NCI-H1092 treated with DMSO at 0.1 percent for 48 hours (cell line): ENCODE measurements at places on chromosomes 7 and 10.

DNA sequence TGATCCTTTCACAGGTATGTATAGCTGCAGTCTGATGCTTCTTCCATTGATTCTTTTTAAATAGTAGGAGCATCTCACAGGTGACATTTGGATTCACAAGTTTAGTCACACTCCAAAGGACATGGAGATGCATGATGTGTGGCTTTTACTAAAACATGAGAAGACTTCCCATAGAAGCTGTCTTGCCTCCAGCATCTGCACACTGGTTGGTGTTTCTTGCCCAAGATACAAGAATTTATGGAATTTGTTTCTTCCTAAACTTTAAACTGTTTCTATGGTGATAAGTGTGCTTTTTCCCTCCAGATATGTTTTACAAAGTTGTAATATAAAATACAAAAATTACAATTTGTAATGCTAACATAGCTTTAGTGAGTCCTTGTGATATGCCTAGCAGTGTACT, 24.2 kb downstream of the ADIRF start:
- no peak for DNase-seq

- DNase-seq: no peak
Observed at GRCh38 chr7:25478925-25479324, 250.6 kb upstream of the NPVF start.

GRCh38 chr7:23106057-23106822, 655 bp downstream of the KLHL7 start:
- DNase-seq: peak; percentile 88

- no peak for DNase-seq
Observed at GRCh38 chr7:47757921-47758411, 176.1 kb upstream of the TNS3 start.

- no peak for DNase-seq
Observed at GRCh38 chr7:36814311-36814710, 90.0 kb upstream of the AOAH start.

DNA sequence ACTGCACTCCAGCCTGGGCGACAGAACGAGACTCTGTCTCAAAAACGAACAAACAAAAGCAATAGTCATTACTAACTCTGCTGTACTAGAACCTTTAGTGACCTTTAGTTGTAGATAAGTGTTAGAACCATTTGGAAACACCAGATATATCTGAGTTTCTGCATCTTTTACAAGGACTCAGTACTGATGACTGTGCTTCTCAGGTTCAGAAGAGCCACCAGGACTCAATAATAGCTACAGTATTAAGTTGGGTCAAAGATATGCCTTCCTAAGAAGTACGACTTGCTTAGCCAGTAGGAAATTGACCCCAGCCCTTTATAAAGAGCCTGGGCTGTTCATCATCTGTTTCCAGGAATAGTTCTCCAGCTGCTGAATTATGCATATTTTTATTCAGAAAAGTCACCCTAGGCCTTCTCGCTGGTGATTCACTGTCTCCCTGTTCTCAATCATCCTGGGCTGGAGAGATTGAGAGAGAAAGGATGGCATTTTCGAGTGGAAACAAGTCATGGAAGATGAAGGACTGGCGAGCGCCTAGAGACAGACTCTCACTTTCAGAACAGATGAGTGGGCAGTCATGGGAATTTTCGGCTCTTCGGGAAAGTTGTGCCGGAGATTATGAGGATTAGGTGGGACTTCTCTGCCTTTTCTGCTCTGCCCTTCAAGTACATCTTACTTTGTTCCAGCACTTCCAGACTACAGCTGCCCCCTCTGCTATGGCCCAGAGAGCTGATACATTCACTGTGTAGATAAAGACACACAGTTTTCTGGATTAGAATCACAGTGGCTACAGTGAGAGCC, 316.1 kb downstream of the CCDC3 start:
- DNase-seq: no peak

GRCh38 chr10:117370205-117370604, 5.0 kb downstream of the PDZD8 start:
- DNase-seq: no peak

GRCh38 chr7:17134786-17135185, 163.7 kb upstream of the AHR start:
- DNase-seq: no peak

- no peak for DNase-seq
Observed at GRCh38 chr7:76296743-76297740, 5.4 kb upstream of the HSPB1 start.

DNA sequence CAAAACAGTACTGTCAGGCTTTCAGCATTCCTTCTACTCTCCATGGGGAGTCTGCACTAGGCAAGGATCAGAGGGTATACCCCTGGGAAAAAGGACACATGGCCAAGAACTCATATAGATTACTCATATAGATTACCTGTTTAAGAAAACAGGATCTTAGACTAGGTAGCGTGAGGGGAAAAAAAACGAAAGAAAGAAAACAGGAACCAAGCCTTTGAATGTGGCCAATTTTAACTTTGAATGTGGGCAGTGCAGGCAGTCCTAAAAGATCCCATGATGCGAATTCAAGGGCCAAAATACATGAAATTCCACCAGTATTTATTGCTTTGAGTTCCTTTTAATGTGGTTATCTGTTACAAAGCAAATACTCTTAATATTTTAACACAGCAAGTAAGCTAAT, 108.6 kb upstream of the TAC1 start:
- no peak for DNase-seq

DNA sequence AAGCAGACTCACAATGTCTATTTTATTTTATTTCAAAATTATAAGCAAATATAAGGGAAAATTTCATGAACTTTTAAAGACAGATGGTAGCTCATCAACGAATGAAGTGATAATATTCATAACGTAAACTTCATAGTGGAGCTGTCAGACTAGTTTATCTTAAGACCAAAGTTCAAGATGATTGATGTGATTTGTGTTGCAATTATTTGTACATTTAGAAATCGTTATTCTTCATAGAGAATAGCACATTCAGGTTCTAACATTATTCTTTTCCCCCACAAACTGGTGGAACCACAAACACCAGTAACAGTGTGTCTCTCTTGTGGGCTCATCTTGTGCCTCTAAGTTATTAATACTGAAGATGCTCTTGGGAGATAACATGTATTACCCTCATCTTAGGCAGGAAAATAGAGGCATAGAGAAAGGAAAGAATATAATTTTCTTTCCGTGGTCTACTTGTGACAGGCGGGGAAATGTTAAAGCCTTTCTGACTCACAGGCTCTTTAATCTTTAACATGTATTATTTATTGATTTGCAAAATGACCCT, 37.0 kb downstream of the CCSER2 start:
- no peak for DNase-seq

DNA sequence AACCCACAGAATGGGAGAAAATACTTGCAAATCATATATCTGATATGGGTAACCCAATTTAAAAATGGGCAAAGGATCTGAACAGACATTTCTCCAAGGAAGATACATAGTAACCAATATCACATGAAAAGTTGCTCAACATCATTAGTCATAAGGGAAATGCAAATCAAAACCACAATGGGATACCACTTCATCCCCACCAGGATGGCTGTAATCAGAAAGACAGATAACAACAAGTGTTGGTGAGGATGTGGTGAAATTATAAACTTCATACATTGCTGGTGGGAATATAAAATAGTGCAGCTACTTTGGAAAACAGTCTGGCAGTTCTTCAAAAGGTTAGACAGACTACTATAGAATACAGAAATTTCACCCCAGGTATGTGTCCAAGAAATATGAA, 19.3 kb downstream of the AOC1 start:
- DNase-seq: no peak

DNA sequence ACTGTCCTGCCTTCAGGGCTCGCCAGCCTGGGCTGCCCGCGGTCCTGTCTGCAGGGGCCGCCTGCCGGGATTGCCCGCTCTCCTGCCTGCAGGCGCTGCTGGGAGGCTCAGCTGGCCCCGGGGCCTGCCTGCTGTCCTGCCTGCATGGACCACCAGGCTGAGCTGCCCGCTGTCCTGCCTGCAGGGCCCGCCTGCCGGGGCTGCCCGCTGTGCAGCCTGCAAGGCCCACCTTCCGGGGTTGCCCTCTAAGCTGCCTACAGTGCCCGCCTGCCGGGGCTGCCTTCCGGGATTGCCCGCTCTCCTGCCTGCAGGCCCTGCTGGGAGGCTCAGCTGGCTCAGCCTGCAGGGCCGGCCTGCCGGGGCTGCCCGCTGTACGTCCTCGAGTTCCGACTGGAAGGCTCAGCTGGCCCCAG, 164.4 kb downstream of the GLRX3 start:
- no peak for DNase-seq

GRCh38 chr7:45112648-45113047, 1.2 kb upstream of the TBRG4 start:
- DNase-seq: no peak

DNA sequence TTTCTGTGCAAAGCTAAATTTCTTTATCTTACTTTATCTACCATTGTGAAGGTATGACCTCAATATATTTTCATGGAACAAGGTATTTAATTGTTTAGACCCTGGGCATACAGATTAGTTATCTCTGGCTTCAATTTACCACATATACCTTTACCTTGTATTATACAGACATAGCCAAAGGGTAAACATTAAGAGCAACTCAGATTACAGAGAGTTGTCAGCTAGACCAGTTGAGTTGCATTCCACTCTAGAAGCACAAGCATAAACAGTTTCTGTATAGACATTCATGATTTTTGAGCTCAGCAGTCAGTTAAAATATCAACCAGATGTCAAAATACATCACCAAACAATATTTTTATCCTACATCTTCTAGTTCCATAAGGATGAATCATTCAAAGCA, 857.3 kb upstream of the ZWINT start:
- DNase-seq: no peak

GRCh38 chr7:84271543-84271942, 77.0 kb upstream of the SEMA3A start:
- DNase-seq: no peak
